WTC11 (cell line): ENCODE measurements at places on chromosomes 7 and 10.

GRCh38 chr7:47361746-47362215, 220.1 kb downstream of the TNS3 start:
- DNase-seq = no peak

- DNase-seq = no peak
These were observed 2.3 kb downstream of the LOXL4 start for GRCh38 chr10:98265403-98266378.

GRCh38 chr10:104321725-104322415, 16.4 kb downstream of the ITPRIP start:
- DNase-seq = no peak

DNA sequence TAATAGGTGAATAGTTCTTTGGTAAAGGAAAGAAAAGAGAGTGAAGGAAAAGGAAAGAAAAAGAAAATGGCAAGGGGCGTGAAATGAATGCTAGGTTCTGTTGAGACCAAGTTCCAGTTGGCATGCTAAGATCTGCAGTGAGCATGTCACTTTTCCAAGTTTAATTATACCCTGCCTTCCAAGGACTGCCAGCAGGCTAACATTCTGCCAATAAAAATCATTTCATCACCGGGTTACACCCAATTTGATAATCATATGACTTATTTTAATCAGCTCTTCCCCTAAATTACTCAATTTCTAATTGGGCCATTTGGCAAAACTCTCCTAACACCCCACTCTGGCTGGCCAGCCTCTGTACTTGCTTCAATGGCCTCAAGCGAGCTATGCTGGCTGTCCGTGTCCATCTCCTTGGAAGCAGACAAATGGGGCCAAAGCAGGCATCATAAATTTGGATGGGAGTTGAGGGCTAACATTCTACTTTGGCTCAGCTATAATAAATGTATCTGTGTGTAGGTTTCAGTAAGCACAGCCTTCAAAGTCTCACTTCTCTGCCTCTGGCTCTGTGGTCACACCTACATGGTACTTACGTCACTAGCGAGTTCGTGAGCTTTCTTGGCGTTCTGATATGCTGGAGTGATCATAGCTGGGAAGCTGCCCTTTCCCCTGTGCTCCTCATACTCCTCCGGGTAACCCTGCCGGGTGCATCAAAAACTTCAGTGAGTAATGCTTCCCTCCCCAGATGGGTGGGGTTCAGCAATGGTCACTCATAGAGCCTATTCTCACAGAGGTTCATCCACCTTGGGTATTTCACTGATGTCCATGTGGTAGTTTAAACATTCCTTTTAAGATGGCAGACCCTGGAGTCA, 17.3 kb downstream of the NRAP start:
- DNase-seq = no peak

DNA sequence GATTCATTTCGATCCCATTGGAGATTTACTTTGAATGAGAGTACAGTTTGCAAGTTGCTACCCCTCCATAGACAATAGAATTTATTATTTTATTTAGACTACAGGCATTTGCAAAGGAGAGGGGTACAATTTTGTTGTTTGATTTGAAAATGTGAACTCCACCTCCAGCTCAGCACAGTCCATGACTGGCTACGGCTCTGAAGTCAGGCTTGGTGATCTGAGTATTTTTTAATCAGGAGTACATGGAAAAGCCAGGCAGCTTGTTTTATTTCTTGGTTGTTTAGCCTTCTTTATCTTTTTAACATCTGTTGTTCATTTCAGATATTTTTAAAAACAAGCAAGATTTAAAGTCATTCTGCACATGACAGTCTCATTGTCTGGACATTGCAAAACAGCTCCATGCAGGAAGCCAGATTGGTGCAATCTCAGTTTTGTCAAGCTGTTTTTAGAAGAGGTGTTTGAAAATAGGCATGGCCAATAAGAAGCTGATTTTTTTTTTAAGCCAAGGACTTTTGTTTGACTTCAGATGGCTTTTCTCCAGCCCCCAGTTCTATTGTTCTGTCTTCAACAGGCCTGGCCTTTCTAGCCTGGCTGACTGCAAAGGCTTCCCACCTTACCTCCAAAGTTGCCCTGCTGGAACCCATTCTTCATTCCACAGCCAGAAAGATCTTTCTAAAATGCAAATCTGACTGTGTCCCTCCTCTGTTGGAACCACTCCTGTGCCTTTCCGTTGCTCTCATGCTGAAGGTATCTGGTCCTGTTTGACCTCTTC, 12.2 kb downstream of the PLXDC2 start:
- peak; percentile 23 for DNase-seq

DNA sequence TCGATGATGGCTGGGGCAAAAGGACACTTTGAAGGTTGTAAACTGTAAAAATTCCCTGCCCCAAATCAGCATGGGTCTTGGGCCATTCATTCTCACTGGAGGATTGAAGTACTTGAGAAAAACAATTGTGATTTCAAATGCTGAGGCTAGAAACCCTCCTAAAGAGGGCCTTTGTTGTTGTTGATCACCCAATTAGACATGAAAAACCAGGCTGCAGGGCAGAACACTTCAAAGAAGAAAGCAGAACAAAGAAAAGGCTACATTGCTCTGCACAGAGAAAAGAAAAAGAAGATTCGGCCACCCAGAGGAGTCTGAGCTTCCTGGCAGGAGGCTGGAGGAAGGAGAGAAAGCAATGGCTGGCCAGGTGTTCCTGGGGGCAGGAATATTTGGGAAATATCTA, 143.1 kb downstream of the NPY start:
- DNase-seq = no peak

GRCh38 chr10:11720260-11720741, 21.9 kb upstream of the ECHDC3 start:
- no peak for DNase-seq

- DNase-seq = no peak
These were observed 24.6 kb downstream of the PTPRN2 start for GRCh38 chr7:158563051-158563450.

GRCh38 chr10:121500701-121501332, 97.4 kb downstream of the FGFR2 start:
- no peak for DNase-seq

- no peak for DNase-seq
These were observed 3.1 kb upstream of the GDF10 start for GRCh38 chr10:47296941-47297340.

- no peak for DNase-seq
These were observed 1435.2 kb downstream of the REEP3 start for GRCh38 chr10:64956441-64956840.

DNA sequence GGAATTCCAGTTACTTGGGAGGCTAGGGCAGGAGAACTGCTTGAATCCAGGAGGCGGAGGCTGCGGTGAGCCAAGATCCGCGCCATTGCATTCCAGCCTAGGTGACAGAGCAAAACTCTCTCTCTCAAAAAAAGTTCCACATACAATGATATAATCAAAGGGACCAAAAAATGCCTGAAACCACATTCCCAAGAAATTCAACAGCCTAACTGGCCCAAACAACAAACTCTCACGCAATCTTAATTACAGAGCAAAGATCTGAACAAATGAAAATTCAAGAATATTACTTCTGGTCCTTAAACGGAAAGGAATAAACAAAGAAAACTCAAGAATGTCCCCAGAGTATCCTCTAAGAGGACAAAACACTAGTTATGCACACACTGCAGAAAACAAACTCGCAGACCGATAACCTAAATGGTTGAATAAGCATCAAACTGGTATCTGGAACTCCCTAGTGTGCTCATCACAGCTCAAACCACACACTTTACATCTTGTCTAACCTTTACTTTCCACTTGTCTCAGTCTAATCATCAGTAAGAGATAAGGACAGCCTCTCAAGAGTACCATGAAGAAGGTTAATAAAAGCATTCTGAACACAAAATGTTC, 3.7 kb downstream of the OGA start:
- DNase-seq = no peak

DNA sequence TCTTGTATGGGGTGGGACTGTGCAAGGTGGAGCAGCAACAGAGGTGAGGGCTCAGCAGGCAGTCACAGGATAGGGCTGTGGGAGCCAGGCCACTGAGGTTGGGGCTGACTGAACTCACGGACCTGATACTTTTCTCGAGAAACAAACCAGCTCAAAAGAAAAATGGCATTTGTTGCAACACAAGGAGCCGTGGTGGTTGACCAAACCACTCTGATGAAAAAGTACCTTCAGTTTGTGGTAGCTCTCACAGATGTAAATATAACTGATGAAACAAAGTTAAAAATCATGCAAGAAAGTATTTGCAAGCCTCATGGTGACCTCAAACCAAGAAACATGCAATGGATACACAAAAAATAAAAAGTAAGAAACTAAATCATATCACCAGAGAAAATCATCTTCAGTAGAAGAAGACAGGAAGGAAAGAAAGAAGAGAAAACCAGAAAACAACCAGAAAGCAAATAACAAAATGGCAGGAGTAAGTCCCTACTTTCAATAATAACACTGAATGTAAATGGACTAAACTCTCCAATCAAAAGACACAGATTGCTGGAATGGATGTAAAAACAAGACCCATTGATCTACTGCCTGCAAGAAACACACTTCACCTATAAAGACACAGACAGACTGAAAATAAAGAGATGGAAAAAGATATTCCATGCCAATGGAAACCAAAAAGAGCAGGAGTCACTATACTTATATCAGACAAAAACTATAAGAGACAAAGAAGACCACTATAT, 48.9 kb upstream of the DUSP5 start:
- no peak for DNase-seq

- no peak for DNase-seq
These were observed 102.4 kb upstream of the KLF6 start for GRCh38 chr10:3887404-3887803.

DNA sequence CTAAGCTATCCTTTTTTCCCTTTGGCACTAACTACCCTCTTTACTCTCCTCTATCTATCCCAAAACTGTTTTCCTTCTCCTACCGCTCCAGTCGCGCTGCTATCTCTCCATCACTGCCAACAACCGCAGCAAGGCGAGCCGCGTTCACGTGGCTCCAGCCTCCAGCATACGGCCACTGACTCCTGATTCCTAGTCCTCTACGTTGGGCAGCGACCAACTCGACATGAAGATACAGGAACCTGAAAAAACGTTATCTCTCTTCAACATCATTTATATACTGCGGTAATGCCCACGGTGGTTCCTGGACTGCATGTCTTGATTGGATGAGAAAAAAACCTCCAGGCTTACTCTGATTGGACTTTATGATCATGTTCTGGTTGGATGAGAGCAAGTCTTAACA, 129.5 kb downstream of the ZNF716 start:
- no peak for DNase-seq

- no peak for DNase-seq
These were observed 319.4 kb upstream of the MYO3A start for GRCh38 chr10:25614652-25615051.

GRCh38 chr7:71266912-71267311, 135.0 kb downstream of the GALNT17 start:
- DNase-seq = no peak

- no peak for DNase-seq
These were observed 171.9 kb downstream of the ARID5B start for GRCh38 chr10:62073429-62073828.
